IMR-90 (cell line): ENCODE measurements at places on chromosomes 3 and 15. TPM values are rescaled to one million over a fixed set of nuclear protein-coding genes. Genes with fewer than 3 reads are reported as not detected.

The CCK gene
- total RNA-seq = not detected in 2 replicates

The RPP25 gene
- total RNA-seq = under 0.01 and 0.18 TPM in 2 replicates

The CCDC54 gene
- not detected in 2 replicates for total RNA-seq

The CDCP1 gene
- total RNA-seq = 2.5 TPM in 2 replicates

The CTNNB1 gene
- 1,415 and 1,677 TPM in 2 replicates for total RNA-seq

The ARPC4 gene
- 383 and 405 TPM in 2 replicates for total RNA-seq

The CADPS gene
- total RNA-seq = not detected in 2 replicates

The RLBP1 gene
- total RNA-seq = not detected in 2 replicates

The VWA5B2 gene
- total RNA-seq = not detected in 2 replicates

The KLF15 gene
- total RNA-seq = under 0.01 and 0.18 TPM in 2 replicates

The GRAMD1C gene
- 5.0 and 9.4 TPM in 2 replicates for total RNA-seq

The TM6SF1 gene
- 1.6 and 1.9 TPM in 2 replicates for total RNA-seq

The ZMYND10 gene
- 0.83 and 1.1 TPM in 2 replicates for total RNA-seq

The SLC51B gene
- not detected in 2 replicates for total RNA-seq

The ISL2 gene
- 1.1 and 1.3 TPM in 2 replicates for total RNA-seq

The SHQ1 gene
- total RNA-seq = 19.4 and 28.6 TPM in 2 replicates

The FBXL2 gene
- total RNA-seq = 15.6 and 21.0 TPM in 2 replicates

The GASK1A gene
- total RNA-seq = 0.18 and 0.28 TPM in 2 replicates

The GOLGA6D gene
- total RNA-seq = not detected in 2 replicates

The SAXO2 gene
- total RNA-seq = 0.28 TPM in 1 of 2 replicates, not detected in the other
